ENCODE measurements at places on chromosomes 12 and 14. TPM values are rescaled to one million over a fixed set of nuclear protein-coding genes. Genes with fewer than 3 reads are reported as not detected.

The RPL10L gene
- total RNA-seq, result not detected

The OR6C2 gene
- not detected for total RNA-seq

The SDSL gene
- total RNA-seq, result 6.3 TPM

The SMIM41 gene
- total RNA-seq, result not detected

The APOF gene
- total RNA-seq, result not detected

The ABCD2 gene
- total RNA-seq, result not detected

The AMN gene
- total RNA-seq, result under 0.01 TPM

The SENP1 gene
- 25.3 TPM for total RNA-seq

The KRT6C gene
- not detected for total RNA-seq

The KRT79 gene
- not detected for total RNA-seq

The SRRM4 gene
- total RNA-seq, result not detected

Measured in IMR-90 (cell line).